ENCODE measurements at places on chromosomes 16 and 17. TPM values are rescaled to one million over a fixed set of nuclear protein-coding genes. Genes with fewer than 3 reads are reported as not detected.

The CEP295NL gene
- total RNA-seq: 2.7 TPM

DNA sequence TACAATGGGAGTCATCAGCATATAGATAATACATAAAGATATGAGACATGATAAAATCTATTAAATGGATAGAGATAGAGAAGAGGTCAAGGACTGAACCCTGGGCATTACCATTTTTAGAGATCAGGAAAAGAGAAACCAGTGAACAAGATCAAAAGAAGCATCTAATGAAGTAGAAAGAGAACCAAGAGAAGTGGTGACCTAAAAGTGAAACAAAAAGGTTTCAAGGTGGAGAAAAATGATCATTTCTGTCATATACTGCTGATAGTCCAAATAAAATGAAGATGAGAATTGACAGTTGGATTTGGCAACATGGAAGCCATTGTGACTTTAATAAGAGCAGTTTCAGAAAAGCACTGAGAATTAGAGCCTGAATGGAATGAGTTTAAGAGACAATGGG, 165.1 kb downstream of the PPM1E start:
- peaks cover 3% of the 10 kb centered on the region for H3K27me3 ChIP-seq
- no peak overlapping the region for H3K4me3 ChIP-seq
- no peak for DNase-seq
- H3K27ac ChIP-seq: no peak overlapping the region
- H3K4me1 ChIP-seq: no peaks in the 10 kb centered on the region
- H3K36me3 ChIP-seq: no peaks in the 10 kb centered on the region

GRCh38 chr17:954431-955164, 25.0 kb downstream of the NXN start:
- no peak for DNase-seq
- peaks cover 5% of the 10 kb centered on the region for H3K4me1 ChIP-seq

DNA sequence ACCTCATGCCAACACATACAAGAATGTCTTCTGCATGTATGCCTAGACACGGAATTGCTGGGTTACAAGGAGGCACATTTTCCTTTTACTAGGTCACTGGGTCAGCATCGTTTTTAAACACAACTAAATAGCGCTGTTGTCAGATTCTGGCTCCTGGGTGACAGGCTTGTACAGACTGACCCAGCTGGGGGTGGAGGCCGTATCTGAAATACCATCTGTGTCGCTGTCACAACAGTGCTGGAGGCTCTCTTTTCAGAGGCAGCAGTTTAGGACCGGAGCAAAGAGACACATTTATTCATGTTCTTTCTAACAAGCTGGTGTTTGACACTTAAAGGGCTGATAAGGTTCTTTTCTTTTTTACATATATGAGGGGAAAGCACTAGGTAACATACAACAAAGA, 403.0 kb upstream of the ASIC2 start:
- no peak overlapping the region for H3K27ac ChIP-seq
- DNase-seq: no peak
- no peaks in the 10 kb centered on the region for H3K36me3 ChIP-seq
- H3K27me3 ChIP-seq: no peaks in the 10 kb centered on the region

DNA sequence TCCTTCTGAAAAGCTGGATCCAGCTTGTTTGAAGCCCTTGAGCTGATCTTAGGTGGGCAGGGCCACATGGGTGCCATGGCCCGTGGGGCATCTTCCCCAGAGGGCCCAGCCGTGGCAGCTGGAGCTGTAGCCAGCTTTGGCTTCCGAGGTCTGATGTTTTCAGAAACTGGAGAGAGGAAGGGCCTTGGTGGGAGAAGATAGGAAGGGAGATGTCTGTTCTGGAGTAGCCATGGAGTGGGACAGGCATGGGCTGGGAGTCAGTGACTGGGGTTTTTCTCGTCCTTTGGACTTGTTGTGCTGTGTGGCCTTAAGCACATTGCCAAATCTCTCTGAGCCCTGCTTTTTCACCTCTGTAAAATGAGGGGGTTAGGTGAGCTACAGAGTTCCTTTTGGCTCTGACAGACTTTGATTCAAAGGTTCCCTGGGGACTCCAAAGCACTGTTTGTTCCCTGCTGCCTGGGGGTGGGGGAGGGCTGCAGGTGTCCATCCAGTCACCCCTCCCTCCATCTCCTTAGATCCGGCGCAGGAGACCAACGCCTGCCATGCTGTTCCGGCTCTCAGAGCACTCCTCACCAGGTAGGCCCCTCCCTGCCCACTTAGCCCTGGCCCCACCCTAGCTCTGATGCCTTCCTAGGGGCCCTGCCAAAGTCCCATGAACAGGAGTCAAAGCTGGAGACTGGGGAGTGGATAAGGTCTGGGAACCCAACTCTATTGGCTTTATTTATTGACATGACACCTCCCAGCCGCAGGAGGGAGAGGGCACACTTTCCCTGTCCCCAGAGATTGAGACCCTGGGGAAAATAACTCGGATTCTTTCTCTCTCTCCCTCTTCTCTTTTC, 2.1 kb downstream of the PPP1R1B start:
- no peak overlapping the region for H3K27ac ChIP-seq
- no peaks in the 10 kb centered on the region for H3K36me3 ChIP-seq
- no peak overlapping the region for H3K4me3 ChIP-seq
- DNase-seq: no peak

- no peaks in the 10 kb centered on the region for H3K27me3 ChIP-seq
- peaks cover 60% of the 10 kb centered on the region for H3K4me1 ChIP-seq
- H3K36me3 ChIP-seq: no peaks in the 10 kb centered on the region
- peak overlapping the region; percentile 86 for H3K27ac ChIP-seq
- H3K4me3 ChIP-seq: peak overlapping the region; percentile 46
Measured at GRCh38 chr16:84548971-84549844, 44.7 kb upstream of the MEAK7 start.

DNA sequence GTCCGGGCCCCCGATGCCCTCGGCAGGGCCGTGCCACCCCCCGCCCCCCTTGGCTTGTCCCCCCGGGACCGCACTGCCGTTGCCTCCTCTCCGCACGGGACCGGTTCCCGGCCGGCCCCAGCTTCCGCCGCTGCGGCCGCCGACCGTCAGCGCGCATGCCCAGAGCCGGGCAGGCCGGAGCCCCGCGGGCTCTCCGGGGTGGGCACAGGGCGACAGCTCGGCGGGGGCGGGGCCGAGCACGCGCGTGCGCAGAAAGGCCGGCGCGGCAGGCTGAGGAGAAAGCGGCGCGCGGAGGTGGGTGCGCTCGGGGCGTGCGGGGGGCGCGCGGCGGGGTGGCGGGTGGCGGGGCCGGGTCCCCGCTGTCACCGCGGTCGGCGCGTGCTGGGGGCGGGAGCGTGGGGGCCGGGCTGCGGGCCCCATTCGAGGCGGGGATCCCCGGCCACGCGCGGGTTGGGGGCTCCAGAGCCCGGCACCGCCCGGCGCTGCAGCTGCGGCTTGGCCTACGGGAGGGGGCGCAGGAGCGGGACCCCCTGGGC, at the start of gene TBC1D24:
Gene TBC1D24 (plus strand): TSS at position 251 of the 536 bp plus-strand sequence. CDS start 21,022 bp downstream, outside the sequence.
- H3K27ac ChIP-seq: no peak within 1 kb of the TSS
- H3K36me3 ChIP-seq: no peaks in the 10 kb centered on the region
- peak within 1 kb of the TSS; percentile 60 for H3K4me3 ChIP-seq
- DNase-seq: peak; percentile 68
- H3K27me3 ChIP-seq: peaks cover 34% of the 10 kb centered on the region
- H3K4me1 ChIP-seq: peaks cover 37% of the 10 kb centered on the region

GRCh38 chr16:71327720-71328119, 30.8 kb upstream of the CALB2 start:
- peaks cover 7% of the 10 kb centered on the region for H3K27me3 ChIP-seq
- no peaks in the 10 kb centered on the region for H3K36me3 ChIP-seq
- H3K27ac ChIP-seq: no peak overlapping the region
- H3K4me1 ChIP-seq: no peaks in the 10 kb centered on the region
- no peak overlapping the region for H3K4me3 ChIP-seq
- no peak for DNase-seq

The LRRC59 gene
- 51.5 TPM for total RNA-seq

GRCh38 chr17:71192039-71192555, 928.7 kb upstream of the SOX9 start:
- H3K27me3 ChIP-seq: no peaks in the 10 kb centered on the region
- no peak overlapping the region for H3K4me3 ChIP-seq
- H3K36me3 ChIP-seq: no peaks in the 10 kb centered on the region
- H3K27ac ChIP-seq: no peak overlapping the region
- no peaks in the 10 kb centered on the region for H3K4me1 ChIP-seq
